HT-29 (cell line): ENCODE measurements at places on chromosomes 1 and 21.
A peak's percentile ranks its signal among the peaks of the same experiment; 100 is the strongest.

DNA sequence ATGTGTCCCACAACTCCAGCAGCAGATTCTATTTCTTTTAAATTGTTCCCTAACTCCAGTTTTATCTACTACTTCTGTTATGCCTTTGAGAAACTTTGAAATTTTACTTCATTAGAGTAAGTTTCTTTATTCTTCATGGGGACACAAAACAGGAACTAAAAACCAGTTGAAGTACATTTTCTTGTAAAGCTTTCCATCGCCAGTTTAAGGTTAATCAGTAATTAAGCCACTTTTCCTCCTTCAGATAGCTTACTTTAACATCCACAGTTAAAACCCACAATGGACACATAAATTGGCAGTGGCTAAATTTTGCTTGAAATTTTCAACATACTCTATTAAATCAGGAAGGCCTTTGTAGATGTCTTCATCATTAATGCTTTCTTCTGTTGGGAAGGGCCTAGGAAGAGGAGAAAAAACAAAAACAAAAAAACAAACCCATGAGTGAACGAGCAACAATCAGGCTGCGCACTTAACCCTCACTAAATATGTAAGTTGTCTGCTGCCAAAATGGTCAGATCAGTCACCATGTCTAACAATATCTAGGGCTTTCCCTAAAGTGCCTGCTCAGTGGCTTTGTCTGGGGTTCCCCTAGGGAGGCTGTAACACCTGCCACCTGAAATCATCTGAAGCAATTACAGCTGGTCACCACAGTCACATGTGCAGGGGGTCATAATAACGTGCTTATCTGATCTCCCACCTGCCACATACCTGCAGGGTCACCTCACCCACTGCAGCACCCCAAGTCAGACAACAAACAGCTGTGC is 187.9 kb downstream of the VAV3 start:
- no peak for DNase-seq

DNA sequence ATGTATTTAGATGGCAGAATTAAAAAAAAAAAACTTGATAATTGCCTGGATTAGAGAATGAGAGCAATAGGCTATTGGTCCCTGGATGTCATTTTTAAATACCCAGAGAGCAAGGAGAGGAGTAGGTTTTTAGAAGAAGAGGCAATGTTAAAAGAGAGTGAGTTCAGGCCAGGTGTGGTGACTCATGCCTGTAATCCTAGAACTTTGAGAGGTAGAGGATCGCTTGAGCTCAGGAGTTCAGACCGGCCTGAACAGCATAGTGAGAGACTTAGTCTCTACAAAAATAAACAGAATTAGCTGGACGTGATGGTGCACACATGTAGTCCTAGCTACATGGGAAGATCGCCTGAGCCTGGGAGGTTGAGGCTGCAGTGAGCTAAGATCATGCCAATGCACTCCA is 15.9 kb upstream of the MUTYH start:
- DNase-seq: no peak

DNA sequence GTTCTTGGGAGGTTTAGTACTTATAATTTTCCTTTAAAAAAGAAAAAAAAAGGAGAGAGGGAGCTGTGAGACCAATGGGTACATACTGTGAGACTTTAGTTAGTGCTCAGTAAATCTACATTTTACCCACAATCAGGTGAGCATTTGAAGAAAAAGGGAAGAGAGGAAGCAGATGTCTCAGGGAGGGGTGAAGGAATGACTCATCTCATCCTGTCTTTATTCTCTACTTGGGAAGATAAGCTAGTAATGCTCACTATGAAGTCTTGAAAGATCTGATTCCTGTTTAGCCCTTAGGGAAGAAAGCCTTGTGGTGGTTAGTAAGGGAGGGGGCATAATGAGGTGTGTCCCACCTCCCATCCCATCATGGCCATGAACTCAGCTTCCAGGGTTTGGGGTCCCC is 112.6 kb downstream of the PLD5 start:
- no peak for DNase-seq

GRCh38 chr1:208921259-208921658 is 662.3 kb upstream of the CAMK1G start:
- DNase-seq: no peak

- DNase-seq: no peak
These were observed 19.4 kb upstream of the FOXE3 start for GRCh38 chr1:47396671-47397196.

DNA sequence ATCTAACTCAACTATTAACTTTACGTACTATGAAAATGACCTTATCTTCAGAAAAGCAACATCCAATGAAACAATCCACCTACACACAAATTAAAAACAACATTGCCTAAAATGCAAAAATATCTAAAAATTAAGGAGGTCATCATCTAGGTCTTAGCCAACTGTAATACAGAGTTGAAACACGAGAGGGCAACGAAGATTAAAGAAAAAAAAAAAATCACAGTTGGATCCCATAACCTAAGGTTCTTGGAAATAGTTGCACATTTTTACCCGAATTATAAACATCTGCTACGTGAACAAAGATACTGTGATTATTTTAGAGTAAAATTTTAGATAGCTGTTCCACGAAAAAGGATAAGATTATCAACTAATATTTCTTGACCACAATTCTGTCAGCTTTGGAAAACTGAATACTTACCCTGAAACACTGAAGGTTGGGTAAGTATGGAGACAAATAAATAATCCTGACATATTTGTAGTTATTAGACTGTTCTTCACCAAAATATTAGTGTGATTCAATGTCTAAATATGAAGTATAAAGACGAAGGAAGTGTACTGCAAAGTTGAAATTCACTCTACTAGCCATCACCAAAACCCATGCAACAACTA is 88.0 kb upstream of the AK4 start:
- DNase-seq: peak; percentile 43

GRCh38 chr1:145891587-145892485 is 6.2 kb upstream of the ANKRD35 start:
- DNase-seq: peak; percentile 99

DNA sequence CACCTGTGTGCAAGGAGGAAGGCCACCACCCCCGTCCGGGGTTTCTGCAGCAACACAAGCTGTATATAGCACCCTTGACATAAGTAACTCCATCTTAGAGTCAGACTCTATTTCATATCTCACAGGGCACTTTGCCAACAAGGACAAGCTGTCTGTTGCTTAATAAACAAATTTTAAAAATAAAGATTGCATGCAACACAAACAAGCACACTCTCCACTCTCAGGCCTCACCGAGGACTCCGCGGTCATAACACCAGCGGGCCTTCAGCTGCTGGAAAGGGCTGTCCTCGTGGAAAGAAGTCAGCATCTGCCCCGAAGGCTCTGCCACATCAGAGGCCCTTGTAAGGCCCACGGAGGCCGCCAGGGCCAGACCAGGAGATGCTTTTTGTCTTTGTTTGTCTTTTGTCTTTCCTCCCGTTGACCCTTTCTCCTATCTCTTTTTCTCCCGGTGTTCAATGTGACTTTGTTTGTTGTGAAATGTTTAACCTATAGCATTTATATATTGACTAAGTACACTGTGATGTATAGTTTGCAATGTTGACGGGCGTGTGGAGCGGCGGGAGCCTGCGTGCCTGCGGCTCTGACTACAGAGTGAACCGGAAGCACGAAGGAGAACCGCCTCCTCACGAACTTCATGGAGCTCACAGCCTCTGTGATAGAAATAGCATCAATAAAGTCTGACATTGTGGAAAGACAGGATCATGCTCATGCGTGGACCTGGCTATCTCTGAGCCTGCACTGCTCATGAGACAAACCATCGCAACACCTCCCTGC is 24.1 kb downstream of the MEGF6 start:
- DNase-seq: peak; percentile 42

- no peak for DNase-seq
These were observed 1.9 kb downstream of the SH2D2A start for GRCh38 chr1:156814571-156815260.

DNA sequence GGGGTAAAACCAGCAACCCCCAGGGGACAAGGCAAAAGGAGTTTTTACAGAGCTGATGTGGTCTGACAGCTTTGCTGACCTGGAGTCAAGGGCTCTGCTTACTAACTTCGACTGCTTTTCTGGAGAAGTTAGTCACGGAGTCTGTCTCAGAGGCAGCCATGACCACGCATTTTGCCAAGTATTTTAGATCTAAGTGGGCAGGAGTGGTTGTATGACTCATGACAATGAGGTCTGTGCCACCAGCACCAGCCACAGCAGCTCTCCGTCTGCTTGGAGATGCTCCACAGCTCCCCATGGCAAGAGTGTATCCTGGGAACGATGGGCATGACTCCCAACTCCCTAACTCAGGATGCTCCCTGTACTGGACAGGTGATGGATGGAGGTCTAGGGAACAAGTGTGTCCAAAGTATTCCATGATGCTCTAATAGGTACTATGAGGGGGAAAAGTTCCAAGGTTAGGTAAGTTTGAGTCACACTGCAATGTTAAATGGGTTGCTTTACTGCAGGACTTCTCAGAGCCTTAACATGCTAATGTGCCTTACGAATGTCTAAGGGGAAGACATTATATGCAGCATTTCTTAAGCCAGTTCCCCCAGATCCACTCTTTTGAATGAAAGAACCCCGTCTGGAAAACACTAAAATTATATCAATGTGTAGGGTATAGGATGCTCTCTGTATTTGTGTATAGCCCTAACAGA is 359.0 kb downstream of the HHAT start:
- DNase-seq: no peak

- no peak for DNase-seq
These were observed 432.9 kb downstream of the SETD4 start for GRCh38 chr21:35627462-35627861.

DNA sequence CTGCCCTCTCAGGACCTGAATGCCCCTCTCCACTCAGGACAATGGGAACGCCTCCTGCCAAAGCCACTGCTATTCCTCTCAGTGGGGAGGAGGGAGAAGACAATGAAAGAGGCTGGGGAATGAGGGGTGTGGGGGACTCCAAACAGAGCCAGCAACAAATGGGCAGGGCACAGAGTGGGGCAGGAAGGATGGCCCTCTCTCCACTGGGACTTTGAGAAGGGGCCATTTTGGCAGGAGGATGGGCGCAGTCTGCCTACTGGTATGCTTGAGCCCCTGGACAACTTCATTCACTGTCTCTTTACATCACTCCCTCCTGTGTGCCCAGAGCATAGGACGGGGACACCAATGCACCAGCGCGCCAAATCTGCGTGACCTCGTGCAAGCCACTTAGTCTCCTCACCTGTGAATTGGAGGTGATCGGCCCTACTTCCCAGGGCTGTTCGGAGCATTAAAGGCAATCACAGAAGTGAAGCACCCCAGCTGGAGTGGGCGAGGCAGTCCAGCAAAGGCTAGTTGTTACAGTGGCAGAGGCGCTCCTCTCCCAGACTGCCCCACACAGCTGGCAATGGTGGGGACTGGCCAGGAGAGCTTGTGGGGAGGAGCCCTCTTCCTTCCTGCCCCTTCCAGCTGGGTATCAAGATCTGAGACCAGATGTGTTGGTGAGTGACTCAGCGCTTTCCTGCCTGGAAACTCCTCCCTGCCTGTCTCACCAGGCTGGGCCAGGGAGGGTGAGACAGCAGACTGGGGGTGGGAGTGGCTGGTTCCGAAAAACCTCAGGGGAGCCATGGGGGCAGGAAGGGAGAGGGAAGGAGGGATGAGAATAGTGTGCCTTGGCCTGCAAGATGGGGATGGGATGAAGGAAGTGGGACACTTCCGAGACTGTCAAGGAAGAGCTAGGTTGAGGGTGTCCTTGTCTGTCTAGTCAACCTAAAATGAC is 22.4 kb upstream of the SYNC start:
- peak; percentile 72 for DNase-seq

GRCh38 chr1:201119206-201120197 is 7.3 kb upstream of the CACNA1S start:
- peak; percentile 66 for DNase-seq

DNA sequence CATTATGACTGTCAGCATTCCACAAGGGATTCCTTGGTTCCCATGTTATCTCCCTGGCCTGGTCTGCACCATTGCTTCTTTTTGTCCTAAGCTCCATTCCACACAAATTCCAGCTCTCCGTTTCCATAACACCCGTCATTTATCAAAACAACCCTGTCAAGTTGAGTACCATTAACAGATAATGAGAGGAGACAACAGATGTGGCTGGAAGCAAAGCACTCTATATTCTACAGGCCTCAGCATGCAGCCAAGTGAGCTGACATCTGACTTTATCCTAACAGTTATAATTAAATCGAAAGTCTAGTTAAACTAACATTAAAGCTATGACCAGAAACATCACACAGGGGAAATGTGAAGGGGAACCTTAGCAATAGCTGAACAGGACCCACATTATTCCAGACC is 110.4 kb downstream of the RERE start:
- no peak for DNase-seq

DNA sequence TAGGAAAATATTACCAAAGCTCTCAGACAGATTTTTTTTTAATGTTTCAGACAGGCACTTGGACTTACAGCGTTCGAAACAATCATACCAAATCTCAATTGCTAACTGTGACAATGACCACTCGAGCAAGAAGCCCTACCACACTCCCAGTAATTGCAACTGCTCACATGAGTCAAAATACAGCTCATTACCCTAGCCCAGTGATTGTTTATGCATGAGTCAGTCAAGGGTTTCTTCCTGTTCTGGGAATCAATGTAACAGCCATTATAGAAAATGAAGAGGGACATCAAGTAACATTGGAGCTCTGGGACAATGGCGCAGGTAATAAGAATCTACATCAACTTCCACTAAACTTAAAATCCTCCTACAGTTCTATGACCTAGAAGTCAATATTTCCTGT is 56.1 kb upstream of the SH3GLB1 start:
- peak; percentile 30 for DNase-seq

DNA sequence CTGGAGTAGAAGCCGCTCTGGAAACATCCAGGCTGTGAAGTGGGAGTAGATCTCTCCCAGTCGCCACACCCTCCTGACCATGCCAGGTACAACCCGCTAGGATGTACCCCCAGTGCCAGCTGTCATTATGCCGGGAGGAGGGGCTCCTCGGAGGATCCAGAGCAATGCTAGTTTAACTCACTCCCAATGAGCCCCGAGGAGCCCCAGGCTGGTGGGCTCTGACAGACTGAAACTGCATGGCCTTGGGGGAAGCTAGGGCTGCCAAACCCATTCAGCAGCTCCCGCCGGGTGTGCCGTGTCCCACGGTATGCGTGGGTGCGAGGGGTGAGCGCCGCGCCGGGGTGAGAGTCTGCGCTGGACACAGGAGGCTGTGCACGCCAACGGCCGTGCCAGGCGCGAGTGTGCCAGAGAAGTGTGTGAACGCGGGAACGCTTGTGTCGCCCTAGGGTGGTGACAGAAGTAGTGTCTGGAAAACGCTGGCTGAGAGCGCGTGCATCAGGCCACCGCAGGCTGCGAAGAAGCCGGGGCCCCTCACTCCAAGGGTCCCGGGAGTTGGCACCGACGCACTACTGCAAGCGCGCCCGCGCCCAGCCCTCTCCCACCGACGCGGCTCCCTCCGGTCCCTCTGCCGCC is 177.1 kb upstream of the EDN2 start:
- DNase-seq: peak; percentile 22

DNA sequence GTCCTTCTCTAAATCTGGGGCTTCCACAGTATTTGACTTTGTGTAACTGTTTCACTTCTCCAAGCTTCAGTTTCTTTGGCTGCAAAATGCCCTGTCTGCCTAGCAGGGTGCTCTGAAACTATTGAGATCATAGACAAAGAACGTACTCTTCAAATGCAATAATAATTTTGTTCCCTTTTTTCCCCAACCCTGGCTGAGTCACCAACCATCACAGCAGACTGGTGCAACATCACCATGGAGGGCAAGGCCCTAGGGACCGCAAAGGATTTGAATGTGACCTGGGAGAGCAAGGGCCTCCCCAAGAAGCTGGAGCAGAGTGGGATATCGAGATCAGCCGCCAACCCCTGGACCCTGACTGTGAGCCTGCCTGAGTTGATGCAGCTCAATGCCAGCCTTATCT is 115.0 kb downstream of the FCRL5 start:
- DNase-seq: no peak

- DNase-seq: no peak
These were observed 21.8 kb downstream of the MIS18A start for GRCh38 chr21:32256873-32257620.
